ENCODE measurements at places on chromosomes 4 and X.

- DNase-seq, result no peak
Observed at GRCh38 chrX:119292445-119292844, 56.4 kb downstream of the PGRMC1 start.

DNA sequence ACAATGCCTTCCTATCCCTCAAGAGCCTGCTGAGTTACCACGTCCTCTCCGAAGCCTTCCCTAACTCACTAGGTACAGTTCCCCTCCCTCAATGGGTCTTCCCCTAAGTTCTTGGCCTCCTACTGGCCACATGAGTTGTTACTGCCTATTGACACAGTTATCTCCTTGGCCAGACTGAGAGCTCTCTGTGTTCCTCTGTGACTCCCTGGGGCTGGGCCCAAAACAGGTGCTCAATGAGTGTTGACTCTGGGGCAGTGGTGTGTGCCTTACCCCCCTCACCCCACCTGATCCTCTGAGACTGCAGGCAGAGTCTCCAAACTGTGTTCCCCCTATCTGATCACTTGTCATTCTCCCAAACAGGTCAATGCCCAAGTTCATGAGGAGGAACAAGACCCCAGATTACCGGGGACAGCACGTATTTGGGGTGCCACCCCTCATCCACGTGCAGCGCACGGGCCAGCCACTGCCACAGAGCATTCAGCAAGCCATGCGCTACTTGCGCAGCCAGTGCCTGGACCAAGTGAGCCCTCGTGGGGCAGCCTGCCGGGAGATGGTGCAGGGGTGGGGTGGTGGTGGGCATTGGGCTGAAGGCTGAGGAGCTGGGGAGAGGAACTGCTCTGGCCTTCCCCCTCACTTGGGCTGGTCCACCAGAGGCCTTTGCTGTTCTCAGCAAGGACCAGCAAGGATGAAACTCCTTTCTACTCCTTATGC is 72.6 kb downstream of the STARD8 start:
- DNase-seq, result no peak

DNA sequence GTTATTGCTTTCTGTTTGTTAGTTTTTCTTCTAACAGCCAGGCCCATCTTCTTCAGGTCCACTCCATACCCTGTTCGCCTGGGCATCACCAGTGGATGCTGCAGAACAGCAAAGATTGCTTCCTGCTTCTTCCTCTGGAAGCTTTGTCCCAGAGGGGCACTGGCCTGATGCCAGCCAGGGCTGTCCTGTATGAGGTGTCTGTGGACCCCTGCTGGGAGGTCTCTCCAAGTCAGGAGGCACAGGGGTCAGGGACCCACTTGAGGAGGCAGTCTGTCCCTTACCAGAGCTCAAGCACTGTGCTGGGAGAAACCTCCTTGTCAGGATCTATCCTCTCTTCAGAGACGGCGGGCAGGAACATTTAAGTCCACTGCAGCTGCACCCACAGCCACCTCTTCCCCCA is 2.5 kb upstream of the PAGE2B start:
- DNase-seq, result no peak

DNA sequence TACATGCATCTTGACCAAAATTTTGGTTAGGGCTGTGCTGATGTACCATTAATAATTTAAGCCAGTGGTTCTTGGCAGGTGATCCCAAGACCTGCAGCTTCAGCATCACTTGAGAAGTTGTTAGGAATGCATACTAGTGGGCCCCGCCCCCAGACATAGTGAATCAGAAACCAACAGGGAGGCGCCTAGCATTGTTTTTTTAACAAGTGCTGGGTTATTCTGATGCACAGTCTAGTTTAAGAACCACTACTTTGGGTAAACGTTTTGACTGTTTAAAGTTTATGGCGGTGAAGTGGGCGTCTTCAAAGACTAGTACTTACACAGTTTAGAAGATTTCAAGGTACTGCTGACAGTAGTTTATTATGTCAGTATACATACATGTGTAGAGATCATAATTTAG is 23.6 kb downstream of the FAM199X start:
- no peak for DNase-seq

DNA sequence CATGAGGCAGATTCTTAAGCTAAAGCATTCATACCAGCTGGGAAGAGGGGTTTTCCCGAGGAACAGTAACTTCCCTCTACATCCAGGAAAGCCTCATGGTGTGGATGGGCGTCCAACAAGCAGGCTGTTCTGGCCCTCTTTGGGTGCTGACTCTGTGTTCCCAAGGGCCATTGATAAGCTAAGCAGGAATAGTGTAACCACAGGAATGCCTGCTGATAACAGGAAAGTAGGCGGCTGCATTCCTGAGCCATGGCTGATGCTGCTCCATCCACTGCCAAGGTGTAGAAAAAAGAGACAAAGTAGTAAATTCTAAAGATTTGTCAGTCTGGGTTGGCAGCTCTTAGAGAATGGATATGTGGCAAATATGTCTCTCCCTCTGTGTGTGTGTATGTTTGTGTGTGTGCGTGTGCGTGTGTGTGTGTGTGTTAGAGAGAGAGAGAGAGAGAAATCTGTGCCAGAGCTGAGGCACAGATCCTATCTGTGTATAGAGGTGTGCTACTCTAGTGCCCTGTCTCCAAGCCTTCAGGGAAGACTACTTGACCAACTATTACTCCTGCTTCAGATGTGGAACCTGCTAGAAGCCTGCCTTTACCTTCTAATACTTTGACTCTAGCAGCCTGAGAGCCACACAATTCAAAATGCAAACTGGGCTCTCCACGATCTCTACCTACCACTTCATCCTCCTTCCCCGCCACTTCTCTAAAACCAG is 353.1 kb upstream of the NR3C2 start:
- no peak for DNase-seq

GRCh38 chr4:42167709-42168108 is 15.3 kb upstream of the BEND4 start:
- DNase-seq, result no peak

DNA sequence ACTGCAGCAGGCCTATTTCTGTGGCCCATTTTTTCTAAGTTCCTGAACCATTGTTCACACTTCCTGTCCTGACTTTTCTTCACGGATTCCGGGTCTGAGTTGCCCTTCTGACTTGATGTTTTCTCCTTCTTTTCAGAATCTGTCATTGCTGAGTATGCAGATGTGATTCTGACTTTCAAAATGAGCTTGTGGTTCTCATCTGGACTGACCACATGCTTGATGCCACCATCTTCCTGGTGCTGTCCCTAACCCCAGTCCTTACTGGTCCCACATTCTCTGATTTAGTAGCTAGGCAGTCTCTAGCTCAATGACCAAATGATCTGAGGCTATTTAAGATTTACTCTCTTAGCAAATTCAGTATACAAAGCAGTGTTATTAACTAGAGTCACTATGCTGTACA is 822.3 kb upstream of the TENM3 start:
- no peak for DNase-seq

DNA sequence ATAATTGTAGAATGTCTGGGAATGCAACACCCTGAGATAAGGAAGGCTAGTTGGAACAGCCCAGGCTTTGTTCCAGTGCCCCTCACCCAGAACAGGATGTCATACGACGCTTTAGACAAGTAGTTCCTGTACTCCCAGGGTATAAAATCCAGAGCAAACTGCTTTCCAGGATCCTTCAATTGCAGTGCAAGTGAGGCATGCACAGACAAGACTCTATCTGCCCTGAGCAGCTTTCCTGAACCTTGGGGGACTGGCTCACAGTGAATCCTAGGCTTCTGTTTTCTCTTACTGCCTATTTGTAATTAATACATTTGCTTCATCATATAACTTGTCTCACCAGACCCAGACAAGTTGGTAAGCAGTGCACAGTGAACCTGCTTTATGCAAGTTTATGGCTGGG is 48.4 kb upstream of the IL9R start:
- DNase-seq, result no peak

DNA sequence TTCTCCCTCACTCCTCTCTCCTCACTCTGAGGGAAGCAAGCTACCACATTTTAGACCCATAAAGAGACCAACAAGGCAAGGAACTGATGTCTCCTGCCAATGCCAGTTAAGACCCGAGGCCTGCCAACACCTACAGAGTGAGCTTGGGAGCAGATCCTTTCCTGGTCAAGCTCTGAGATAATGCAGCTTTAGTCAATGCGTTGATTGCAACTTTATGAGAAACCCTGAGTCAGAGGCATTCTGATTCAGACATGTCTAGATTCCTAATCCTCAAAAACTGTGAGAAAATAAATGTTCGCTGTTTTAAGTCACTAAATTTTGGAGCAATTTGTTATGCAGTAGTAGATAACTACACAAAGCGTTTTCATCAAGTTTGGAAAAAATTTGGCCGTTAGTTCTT is 115.5 kb downstream of the JADE1 start:
- no peak for DNase-seq

GRCh38 chrX:17544821-17545220 is 169.8 kb downstream of the NHS start:
- no peak for DNase-seq

DNA sequence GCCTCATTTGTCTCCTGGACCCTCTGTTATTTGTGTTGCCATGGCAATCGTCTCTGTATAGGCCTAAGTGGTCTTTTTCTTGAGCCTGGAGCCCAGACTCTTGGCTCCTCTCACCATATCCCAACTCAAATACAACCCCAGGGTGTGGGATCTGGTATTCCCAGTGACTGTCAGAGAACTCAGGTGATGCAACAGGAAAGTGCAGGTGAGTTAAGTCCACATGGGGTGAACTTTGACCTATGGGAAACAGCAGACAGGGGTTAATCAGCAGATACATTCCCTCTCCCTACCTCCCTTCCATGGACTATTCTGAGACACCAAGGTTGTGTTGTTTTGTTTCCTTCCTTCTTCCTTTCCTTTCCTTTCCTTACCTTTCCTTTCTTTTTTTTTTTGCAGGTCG is 130.9 kb upstream of the RPS6KA3 start:
- no peak for DNase-seq

GRCh38 chr4:105106426-105106825 is 40.2 kb upstream of the TET2 start:
- no peak for DNase-seq

DNA sequence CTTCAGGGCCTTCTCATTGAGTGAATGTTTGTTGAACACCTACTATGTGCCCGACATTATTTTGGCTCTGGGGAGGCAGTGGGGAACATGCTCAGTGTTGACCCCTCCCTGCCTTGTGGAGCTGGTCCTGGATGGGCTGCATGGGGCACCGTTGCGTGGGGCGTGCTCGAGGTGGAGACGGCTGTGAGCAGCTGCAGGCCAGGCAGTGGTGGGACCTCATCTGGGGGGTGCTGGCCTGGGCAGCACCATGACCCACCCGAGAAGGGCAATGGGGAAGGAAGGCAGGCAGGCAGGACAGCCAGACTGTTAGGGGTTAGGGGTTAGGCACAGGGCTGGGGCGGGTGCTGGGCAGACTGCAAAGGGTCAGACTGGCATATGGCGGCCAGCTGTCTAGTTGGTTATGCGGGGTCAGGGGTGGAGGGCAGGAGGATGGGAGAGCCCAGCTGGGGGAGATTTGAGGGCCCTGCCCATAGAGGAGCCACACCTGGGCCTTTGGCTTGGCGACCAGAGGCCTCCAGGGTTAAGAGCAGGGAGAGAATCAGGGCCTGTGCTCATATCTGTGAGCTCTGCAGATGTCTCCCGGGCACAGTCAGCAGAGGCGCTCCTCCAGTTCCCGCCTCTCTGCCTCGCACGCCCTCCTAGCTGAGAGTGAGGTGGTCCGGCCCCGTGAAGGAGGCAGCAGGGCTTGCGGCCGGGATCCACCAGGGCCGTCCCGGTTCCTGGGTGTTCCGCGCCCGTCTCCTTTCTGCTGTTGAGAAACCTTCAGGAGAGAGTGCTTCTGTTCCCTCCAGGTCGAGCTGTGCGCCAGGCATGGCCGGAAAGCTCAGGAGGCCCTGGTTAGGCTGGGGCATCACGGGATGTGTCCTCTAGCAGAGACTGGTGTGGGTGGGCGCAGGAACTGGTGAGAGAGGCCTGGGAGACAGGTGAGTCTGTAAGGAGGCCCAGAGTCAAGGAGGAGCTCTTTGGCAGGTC is 73.3 kb downstream of the RGS12 start:
- DNase-seq, result no peak

DNA sequence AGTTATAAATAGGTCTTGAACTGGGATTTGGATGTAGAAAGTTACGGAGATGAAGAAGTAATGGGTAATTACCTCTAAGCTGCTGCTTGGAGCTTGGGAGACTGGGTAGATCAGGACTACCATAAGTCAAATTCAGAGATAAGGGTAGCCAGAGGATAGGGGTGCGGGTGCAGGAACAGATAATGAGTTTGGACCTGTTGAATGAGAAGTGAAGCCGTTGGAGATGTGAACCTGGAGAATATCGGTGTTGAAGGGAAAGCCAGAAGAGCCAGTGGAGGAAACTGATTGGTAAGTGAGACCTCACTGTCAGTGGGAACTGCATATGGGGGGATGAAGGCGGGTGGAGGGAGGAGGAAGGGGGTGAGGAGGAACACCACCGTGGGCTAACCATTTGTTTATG is 618 bp upstream of the FOXO4 start:
- DNase-seq, result no peak

- peak; percentile 52 for DNase-seq
Observed at GRCh38 chrX:1591863-1592469, 562 bp downstream of the AKAP17A start.

DNA sequence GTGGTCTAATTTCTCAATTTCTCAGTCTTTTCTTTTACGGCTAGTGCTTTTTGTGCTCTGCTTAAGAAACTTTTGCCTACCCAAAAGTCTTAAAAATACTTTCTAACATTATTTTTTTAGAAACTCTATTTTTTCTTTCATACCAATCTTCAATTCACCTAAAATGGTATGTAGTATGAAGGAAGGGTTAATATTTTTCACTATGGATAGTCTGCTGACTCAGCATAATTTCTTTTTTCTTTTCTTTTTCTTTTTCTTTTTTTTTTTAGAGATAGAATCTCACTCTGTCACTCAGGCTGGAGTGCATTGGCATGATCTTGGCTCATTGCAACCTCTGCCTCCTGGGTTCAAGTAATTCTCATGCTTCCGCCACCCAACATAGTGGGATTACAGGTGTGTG is 34.2 kb upstream of the GYPE start:
- DNase-seq, result no peak

- DNase-seq, result no peak
Observed at GRCh38 chr4:97500423-97500822, 642.9 kb downstream of the STPG2 start.

- DNase-seq, result no peak
Observed at GRCh38 chr4:5965225-5965624, 53.0 kb downstream of the C4orf50 start.

GRCh38 chr4:37540486-37540885 is 145.7 kb downstream of the RELL1 start:
- no peak for DNase-seq

DNA sequence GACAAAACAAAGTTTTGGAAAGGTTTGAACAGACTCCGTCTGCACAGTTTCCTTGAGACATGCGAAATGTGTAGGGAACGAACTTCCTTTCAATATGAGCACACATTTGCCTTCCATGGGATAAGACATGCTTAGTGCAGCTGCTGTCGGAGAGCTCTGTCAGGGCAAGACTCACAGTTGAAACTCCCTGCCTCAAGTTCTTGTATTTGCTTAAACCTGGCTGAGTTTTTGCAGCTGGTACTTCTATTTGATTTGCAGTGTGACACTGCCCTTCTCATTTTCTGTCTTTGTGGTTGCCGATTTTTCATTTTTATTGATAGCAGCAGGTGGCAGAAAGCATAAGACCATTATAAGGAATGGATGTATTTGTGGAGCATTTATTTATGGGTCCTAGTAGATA is 18.2 kb upstream of the RHOH start:
- DNase-seq, result no peak

- DNase-seq, result no peak
Observed at GRCh38 chr4:138927072-138927471, 88.5 kb upstream of the NOCT start.
